AG04450 (cell line): ENCODE measurements at places on chromosomes 7 and 10. TPM values are rescaled to one million over a fixed set of nuclear protein-coding genes. Genes with fewer than 3 reads are reported as not detected.
A peak's percentile ranks its signal among the peaks of the same experiment; 100 is the strongest.

DNA sequence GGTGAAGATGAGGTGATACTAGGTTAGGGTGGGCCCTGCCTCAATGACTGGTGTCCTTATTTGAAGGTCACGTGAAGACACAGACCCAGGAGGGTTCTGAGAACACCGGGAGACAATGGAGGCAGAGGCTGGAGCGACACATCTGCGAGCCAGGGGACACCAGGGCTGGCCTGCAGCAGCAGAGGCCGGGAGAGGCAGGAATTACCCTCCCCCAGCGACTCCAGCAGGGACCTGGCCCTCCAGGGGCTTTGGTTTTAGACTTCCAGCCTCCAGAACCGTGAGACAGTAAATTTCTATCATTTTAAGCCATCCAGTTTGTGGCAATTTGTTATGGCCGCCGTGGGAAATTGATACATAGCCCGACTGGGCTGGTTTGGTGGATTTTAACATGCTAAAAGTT, 152.2 kb downstream of the DNAJB6 start:
- DNase-seq, result no peak

GRCh38 chr10:60964257-60965235, 20.6 kb upstream of the RHOBTB1 start:
- peak; percentile 69 for DNase-seq

DNA sequence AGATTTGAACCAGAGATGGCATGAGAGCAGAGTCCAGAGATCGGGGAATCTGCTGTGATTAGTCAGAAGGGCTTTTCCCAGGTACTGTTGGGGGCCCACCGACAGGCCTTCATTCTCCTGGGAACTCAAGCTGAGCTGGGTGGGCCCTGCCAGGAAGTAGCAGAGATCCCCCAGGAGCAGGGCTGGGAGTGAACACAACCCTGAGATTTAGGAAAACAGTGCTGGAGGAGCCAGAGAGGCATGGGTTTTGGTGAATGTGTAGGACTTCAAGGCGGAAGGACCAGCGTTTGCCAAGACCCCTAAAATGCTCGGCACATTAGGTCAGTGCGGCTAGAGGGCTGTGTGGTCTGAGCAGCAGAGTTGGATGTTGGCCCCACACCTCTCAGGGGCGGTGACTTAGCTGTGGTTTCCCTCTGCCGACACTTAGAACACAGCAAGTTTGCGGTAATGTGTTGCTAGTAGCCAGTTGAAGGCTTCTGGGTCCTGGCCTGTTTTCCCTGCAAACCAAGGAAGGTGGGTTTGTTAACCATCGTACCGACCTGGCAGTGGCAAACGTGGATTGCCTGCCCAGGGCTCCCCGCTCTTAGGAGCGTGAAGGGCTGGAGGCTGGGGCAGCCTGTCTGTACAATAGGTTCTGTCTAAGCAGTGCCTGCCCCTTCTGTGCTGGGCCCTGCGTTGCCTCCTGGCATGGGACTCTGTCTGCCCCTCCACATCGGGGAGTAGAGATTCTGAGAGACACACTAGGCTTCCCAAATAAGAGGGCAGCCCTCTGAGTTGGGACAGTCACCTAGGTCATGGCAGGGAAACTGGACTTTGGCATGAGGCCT, 14.0 kb downstream of the NACAD start:
- no peak for DNase-seq

- peak; percentile 1 for DNase-seq
These were observed 1.7 kb upstream of the TBATA start for GRCh38 chr10:70786799-70787415.

Gene HMX2
- not detected in 2 replicates for polyA plus RNA-seq

Gene ORC5
- polyA plus RNA-seq, result 8.5 and 13.8 TPM in 2 replicates
